Panc1 (cell line): ENCODE measurements at places on chromosomes 2 and 18. TPM values are rescaled to one million over a fixed set of nuclear protein-coding genes. Genes with fewer than 3 reads are reported as not detected.

DNA sequence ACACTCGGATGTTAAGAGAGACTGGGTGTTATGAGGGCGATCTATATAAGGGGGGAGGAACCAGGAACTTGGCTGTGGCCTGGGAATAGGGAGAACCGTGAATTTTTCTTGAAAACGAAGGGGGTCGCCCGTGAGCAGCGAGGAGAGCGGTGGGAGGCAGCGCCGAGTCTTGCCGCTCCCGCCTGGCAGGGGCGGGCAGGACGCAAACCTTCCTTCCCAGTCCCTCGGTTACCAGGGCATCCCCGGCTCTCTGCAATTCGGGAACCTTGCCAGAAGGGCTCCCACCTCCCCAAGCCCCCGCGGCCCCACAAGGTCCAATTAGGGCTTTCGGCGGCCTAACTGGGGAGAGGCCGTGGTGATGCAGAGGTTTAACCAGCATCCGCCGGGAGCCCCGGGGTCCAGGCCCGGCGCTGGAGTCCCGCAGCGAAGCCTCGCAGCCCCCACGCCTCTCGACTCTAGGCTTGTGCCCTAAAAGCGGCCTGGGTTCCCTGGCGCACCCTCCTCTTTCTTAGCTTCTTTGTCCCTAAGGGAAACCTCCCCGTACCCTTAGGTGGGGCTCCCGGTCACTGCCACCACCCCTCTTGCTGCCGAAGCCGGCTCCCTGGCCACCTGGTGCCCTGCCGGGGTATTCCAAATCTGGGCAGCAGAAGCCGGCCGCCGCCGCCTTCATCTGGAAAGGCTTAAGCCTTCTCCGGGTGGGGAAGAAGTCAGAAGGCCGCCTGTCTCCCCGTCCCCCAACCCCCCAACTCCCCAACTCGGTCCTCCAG is 680 bp upstream of the FHOD3 start:
- no peak for DNase-seq

DNA sequence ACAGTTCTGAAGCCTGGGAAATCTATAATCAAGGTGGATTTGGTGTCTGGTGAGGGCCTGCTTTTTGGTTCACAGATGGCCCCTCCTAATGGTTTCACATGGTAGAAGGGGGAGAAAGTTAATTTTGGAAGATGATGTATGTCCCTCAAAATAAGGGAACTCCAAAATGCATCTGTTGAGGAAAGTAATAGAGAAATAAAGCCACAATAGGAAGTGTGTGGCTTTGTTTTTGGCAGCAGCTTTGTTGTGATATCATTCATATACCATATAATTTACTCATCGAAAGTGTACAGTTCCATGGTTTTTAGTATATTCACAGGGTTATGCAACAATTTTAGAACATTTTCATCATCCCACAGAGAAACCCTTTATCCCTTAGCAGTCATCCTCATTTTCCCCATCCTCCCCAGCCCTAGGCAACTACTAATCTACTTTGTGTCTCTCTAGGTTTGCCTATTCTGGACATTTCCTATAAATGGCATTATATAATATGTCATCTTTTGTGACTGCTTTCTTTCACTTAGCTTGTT is 274.0 kb upstream of the FAM98A start:
- DNase-seq = no peak

Gene SMAD7
- 21.3 TPM for total RNA-seq

Gene CAPN10
- 38.6 TPM for total RNA-seq

GRCh38 chr2:109482361-109482861 is 131.4 kb downstream of the SEPTIN10 start:
- DNase-seq = no peak

GRCh38 chr18:55224086-55224625 is 264.9 kb upstream of the CCDC68 start:
- DNase-seq = no peak

GRCh38 chr2:46899053-46899452 is 16.6 kb downstream of the MCFD2 start:
- DNase-seq = no peak

DNA sequence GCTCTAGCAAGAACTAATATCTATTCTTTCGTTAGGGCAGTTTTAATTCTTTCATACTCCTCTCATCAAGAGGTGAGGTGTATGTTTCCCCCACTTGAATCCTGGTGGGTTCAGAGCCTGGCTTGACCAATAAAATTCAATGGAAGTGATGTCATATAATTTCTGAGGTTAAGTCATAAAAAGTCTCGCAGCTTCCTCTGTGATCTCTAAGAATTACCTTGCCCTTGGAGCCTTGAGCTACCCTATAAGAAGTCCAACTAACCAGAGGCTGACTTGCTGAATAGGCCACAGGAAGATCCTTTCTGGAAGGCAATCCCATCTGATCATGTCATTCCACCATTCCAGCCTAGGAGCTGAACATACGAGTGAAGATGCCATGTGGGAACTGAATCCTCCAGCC is 26.1 kb upstream of the INO80D start:
- no peak for DNase-seq

DNA sequence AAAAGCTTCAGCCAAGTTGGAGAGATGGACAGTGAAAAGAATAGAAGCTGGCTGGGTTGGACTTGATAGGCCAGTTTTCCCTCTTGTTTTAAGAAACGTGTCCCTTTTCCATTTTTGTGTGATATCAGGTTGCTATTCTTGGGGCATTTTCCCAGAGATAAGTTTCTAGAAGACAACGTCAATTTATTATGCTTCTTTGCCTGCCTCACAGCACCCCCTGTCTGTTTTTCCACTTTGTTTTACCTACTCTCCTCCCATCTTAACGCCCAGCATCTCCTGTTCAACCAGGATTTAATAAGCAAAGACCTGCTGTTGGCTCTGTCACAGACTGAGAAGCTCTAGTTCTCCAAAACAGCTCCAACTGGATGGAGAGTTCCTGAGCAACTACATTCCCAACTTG is 317.8 kb upstream of the ZNF521 start:
- no peak for DNase-seq

- no peak for DNase-seq
Observed at GRCh38 chr2:229107601-229108000, 163.5 kb downstream of the PID1 start.

GRCh38 chr2:208101716-208102631 is 22.4 kb downstream of the CRYGD start:
- DNase-seq = peak; percentile 43

DNA sequence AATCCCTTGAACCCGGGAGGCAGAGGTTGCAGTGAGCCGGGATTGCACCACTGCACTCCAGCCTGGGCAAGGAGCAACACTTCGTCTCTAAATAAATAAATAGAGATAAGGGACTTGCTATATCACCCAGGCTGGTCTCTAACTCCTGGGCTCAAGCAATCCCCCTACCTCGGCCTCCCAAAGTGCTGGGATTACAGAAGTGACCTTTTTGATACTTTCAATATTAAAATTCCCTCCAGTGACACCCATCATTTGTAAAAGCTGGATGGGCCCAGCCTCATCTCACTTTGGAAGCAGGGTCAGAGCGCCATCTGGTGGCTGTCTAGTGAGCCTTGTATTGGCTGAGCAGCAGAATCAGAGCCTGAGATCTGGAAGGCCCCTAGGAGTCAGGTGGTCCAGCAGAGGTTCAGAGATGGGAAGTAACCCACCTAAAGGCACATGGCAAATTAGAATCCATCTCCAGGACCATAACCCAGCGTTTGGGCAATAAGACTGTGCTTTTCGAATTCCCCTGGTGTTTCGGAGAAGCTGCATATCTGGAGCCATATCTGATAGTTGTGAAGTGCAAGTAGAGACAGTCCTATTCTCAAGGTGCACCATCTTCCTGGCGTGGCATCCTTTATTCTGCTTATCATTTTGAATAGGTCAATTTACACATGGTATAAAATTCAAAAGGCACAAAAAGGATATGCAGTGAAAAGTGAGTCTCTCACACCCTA is 18.3 kb upstream of the SLC35F6 start:
- peak; percentile 64 for DNase-seq

Gene DYSF
- 0.31 TPM for total RNA-seq

- DNase-seq = no peak
Observed at GRCh38 chr2:230949966-230950873, 25.2 kb upstream of the GPR55 start.

- no peak for DNase-seq
Observed at GRCh38 chr2:181995289-181995688, 9.6 kb downstream of the PPP1R1C start.

DNA sequence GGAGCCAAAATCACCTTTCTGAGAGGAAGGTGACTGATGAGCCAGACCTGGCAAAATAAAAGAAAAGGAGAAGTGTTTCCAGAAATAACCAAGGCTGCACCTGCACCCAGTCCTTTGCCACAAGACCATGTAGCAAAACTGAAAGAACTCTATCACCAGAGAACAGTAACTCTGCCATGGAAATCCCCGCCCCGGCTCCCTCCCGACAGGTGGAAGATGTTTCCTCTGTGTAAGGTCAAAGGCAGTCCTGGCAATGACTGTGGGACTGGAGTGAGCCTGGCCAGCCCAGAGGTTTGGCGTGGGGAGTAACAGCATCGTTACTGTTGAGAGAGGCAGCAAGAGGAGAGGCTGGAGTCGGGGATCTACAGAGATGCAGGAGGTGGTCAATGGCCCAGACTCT is 42.3 kb downstream of the SPRED2 start:
- DNase-seq = no peak

Gene INO80D
- 17.9 TPM for total RNA-seq

Gene ZNF519
- total RNA-seq = 7.7 TPM

Gene GKN2
- not detected for total RNA-seq

- DNase-seq = no peak
Observed at GRCh38 chr2:120381661-120382060, 35.7 kb downstream of the INHBB start.

DNA sequence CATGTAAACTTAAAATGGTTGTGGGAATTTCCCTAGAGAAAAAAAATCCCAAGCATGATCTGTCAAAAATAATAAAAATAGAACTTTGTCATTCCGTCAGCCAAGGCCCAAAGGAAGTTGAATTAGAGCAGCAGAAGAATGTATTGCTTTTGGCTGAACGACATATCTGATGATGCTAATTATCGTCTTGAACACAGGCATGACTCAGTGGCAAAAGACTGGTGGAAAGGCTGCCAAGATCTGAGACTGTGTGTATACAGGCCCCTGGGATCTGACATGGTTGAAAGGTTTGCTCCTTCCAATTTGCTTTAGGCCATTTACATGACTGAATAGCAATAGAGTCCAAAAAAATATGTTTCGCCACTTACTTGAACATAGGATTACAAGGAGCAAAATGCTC is 1057.1 kb upstream of the CRIM1 start:
- DNase-seq = no peak

Gene SP9
- not detected for total RNA-seq

- DNase-seq = no peak
Observed at GRCh38 chr2:77101796-77102452, 420.3 kb downstream of the LRRTM4 start.

DNA sequence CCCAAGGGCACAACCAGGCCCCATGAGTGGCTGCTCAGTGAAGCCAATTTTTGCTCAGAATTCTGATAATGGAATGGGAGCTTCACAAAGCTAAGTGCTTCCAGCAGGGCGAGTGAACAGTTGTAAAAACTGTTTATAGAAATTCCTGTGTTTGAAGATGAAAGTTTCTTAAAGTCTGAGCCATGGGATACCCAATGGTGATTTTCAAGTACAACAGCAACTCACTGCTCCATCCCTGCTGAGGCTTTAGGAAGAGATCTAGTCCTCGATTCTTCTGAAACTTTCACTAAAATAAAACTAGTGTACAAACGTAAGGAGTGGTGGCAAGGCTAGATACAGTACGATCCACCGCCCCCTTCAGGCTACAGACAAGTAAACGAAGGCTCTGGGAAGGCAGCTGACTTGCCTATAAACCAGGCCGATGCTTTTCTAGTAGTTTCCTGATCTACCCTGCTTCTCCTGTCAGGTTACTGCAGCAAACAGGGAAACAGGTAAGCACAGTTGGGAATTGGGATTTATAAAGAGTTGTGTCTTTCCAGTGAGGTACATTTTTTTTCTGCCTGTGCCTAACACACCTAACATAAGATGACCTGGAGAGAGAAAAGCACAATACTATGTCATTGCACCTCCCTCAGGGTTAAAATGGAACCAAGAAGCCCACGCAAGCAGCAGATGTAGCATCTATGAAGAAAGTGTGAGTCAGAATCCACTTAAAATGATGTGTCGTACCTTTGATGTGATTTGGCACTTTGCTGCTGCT is 108.7 kb downstream of the UXS1 start:
- DNase-seq = no peak

DNA sequence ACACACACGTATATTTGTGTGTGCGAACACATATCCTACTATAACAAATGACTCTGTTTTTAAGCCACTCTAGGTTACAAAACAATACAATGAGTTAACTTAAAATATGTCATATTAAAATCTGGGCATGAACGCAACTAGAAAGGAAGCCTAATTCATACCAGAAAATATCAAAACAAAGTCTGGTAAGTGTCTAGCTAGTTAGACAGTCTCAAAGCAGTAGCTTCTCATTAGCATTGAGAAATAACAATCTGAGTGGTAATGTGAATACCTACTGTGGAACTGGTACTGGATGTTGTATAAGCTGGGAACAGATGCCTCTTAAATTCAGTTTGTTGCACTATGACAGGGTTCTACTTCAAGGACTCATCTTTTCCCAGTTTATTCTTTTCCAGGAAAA is 32.5 kb upstream of the WIPF1 start:
- no peak for DNase-seq

DNA sequence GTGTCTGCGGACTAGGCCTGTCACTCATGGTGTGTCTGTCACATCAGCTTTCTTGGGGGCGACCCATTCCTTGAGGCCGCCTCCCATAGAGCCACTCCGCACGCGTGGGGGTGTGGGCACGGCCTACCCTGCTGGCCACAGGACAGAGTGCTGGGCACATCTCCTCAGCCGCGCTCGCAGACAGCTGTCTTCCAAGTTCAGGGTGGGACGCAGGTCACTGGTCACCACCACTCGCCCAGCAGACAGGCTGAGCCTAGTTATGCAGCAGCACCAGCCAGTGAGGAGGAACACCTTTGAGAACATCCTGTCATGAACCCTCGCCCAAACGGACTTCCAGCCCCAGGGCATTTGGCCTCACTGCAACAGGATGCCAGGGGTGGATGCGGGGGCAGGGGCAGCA is 30.8 kb upstream of the BIN1 start:
- DNase-seq = no peak

DNA sequence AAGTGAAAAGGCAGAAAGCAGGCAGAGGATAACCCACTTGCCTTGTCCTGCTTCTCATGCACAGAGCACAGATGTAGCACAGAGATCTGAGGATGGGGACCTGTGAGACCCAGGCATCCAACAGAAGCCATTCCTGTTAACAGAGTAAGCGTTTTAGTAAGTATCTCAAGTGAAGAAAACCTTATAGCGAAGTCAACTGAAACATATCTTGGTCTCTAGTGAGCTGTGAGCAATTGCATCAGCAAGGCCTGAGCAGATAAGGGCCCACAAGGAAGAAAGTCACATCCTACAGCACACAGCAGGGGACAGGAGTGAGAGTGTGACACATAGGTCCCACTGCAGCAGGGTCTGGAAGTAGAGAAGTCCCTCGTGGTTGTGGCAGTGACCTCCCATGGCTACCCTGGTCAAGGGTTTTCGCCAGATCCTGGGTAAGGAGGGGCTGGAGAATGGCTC is 248.7 kb upstream of the TNP1 start:
- DNase-seq = no peak

Gene TMEM198
- total RNA-seq = 2.3 TPM

Gene BUB1
- 91.2 TPM for total RNA-seq

Gene CPLX4
- not detected for total RNA-seq
